ENCODE measurements at places on chromosomes 1 and 21.

- DNase-seq, result no peak
Observed at GRCh38 chr1:28971980-28972771, 57.8 kb downstream of the EPB41 start.

DNA sequence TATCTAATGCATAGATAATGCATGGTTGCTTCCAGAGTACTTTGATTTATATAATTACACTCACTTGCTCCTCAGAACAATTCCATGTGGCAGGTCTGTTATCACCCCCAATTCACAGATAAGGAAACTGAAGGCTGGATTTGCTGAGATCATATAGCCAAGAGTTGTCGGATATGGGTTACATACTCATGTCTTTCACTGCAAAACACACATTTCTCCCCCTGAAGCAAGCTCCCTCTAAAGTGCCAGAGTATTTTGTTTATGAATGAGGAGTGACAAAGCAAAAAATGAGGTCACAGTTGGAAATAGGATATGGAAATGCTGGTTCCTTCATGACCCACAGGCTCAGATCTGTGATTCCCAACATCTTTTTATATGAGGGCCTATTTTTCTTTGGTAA is 134.2 kb downstream of the ROR1 start:
- DNase-seq, result no peak

DNA sequence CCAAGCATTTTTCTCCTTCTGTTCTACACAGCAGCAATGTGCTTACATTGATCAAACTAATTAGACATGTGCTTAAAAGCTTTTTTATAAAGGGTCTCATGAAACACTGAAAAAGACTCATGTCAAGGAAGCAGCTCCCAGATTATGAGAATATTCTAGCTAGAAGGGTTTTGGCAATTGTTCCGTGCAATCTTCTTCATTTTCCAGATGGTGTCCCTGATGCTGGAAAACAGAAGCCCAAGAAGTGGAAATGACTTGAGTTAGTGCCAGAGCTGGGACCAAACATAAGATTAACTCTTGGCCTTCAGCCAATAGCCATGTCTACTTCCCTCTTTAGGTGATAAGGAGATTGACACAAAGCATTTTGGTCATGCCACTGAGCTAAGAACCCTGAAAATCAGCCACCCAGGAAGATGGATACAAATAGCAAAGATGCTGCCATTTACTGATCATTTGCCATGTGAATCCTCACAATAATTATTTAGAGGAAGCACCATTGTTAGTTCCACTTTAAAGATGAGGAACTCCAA is 110.8 kb downstream of the MATN1 start:
- no peak for DNase-seq

- no peak for DNase-seq
Observed at GRCh38 chr1:212060632-212061472, 25.3 kb downstream of the DTL start.

DNA sequence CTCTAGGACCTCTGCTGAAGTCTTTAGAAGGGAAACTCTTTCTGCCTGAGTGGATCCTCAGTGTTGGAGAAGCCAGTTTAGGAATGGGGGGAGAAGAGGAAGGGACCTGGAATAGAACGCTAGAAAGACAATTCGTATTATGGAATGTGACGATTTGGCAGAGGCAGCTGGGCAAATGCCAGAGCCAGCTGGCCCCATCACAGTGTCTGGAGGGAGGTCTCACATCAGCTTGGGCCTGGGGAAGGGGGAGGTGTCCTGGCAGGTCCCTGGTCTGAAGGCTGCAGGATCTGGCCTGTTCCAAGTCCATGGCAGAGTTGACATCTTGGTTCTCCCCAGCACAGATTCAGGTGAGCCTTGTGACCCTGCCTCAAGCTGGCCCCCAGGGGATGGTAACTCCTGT is 11.3 kb downstream of the TMCC2 start:
- DNase-seq, result no peak

Data from germinal center (tissue), 1 donor.